ENCODE measurements at places on chromosomes 6 and 20.

DNA sequence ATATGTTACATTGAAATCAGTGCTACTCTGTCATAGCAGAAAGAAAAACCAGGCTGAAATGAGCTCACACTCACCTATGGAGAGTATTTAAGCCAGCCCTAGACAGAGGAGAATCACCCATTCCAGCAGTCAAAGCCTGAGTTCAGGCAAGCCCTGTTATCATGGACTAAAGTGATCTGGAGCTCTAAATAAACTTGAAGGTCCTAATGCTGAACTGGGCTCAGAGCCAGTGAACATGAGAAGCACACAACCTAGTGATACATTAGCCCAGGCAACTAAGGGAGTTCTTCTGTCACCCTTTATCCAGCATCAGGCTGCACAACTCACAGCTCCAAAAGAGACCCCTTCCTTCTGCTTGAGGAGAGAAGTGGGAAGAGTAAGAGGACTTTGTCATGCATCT lies 425.0 kb downstream of the COL12A1 start:
- no peak for DNase-seq

DNA sequence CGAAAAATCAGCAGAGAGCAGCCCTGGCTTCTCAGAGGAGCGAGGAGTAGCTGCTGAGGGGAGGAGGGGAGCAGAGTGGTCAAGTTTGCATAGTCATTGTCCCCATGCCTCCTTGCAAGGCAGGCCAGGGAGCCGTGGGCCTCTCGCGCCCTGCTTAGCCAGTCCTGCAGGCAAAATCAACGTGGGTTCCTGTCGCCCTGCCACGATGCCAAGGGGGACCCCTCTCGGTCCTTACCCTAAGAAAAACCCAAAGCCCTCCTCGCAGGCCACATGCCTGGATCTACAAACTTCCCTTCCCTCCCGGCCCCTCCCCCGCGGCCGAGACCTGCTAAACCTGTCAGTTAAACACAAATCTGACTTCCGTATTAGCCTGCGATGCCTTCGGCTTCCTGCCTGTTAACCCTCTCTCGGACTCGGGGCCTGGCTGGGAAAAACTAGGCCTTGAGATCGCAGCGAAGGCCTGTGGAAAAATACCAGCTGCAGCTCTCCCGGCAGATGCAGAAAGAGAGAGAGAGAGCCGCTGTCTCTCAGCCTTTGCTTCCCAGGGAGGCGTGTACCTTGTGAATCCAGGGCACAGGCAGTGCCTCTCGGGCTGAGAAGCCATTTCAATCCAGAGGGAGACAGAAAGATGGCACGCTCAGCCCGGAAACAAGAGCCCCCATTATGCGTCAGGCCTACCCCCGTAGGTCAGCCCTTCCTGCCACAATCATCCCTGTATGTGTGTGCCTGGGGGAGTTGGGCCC lies 968 bp upstream of the ZMYND8 start:
- peak; percentile 91 for DNase-seq

DNA sequence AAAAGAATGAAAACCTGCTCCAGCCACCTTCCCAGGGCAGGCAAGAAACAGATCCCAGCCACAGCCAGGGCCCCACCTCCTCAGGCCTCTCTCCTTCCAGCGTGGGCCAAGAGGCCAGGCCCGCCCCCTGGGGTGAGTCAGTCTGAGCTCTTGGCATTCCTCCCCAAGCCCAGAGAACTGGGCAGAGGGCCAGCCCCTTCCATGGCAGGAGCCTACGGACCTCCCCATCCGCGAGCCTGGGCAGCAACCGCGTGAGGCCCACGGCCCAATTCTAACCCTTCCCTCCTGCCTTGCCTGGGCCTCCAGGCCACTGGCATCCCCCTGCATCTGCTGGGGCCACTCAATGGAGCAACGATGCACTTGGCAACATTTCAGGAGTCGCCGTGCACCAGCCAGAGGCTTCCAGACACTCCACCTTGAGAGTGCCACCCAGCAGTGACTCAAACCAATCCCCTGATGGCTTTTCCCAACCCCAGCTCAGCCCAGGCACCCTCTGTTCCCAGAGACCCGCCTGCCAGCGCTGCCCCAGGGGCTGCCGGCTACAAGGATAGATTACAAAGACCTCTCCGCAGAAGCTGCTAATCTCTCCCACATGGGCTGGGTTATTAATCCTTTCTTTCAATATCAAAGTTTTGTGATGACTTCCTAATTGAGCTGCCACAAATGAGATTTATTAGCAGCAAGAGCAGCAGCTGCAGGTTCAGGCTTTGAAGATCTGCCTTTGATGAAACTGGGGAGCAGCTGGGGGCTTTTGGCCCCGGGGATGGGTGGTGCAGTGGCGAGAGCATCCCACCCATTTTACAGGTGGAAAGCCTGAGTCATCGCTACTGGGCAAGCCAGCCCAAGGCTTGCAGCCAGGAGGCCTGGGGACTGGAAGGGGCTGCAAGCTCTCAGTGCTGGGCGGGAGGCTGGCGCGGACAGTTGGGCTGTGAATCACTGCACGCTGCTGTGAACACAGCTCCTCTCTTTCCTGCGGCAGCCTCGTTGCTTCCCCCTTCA lies 85.7 kb downstream of the NFATC2 start:
- peak; percentile 99 for DNase-seq

- DNase-seq = no peak
These were observed 2.1 kb upstream of the NRN1 start for GRCh38 chr6:6008648-6009421.

GRCh38 chr20:15703171-15703911 lies 869.9 kb downstream of the KIF16B start:
- DNase-seq = no peak

Data from osteocyte (in vitro differentiated cells).